ENCODE measurements at places on chromosomes 2 and 18.
A peak's percentile ranks its signal among the peaks of the same experiment; 100 is the strongest.

- peak; percentile 89 for DNase-seq
These were observed 455 bp upstream of the TLK1 start for GRCh38 chr2:171160956-171161740.

DNA sequence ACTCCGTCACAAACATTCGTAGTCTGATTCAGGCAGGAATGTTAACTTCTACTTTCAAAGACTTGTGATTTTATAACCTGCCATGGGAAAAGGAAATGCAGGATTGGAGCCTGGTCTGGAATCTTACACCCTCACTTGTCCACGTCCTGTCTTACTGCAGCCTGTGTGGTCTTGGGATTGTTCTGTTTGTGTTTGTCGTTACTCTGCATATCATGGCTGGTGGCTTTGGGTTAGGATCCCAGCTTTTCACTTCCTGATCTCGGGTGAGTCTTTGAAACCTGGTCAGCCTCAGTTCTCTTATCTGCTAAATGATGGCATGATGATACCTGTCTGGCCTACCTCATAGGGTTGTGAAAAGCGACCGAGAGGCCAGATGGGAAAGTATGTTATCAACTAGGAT lies 34.6 kb downstream of the SH3BP4 start:
- no peak for DNase-seq

GRCh38 chr2:49371128-49371701 lies 216.9 kb upstream of the FSHR start:
- DNase-seq, result no peak

DNA sequence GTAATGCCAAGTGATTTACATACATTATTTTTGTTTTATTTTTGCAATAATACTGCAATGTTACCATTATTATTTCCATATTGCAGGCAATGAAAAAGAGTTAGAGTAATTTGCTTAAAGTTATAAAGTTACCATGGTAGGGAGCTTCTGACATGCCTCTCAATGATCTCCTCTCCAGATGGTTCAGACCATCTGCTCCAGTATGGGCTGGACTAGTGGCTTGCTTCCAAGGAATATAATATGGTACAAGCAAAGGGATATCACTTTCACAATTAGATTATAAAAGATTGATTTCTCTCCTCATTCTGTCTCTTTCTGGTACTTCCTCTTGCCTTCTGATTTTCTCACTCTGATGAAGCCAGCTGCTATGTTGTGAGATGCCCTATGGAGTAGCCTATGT lies 245.4 kb downstream of the INSIG2 start:
- DNase-seq, result no peak

- peak; percentile 89 for DNase-seq
These were observed 56.2 kb downstream of the EMILIN2 start for GRCh38 chr18:2903006-2903405.

- DNase-seq, result no peak
These were observed 117.0 kb downstream of the NFATC1 start for GRCh38 chr18:79512461-79513380.
